ENCODE measurements at places on chromosomes 12 and 14.

DNA sequence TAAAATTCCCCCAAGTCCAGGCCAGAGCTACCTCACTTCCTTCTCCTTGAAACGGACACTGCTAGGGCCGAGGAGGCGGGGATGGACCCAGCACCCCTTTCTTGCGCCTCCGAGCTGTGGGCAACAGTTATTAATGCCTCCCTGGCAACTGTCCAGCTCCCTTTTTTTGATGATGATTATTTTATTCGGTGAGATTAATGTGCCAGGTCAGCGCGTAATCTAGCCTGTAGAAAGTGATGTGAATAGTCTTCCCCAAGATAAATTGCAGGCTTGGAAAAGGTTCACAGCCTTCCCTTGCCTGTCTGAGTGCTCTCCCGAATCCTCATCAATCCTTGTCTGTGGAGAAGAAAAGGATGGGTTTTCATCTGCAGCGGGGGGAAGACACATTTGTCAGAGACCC, 54.3 kb downstream of the RNFT2 start:
- no peak for DNase-seq

DNA sequence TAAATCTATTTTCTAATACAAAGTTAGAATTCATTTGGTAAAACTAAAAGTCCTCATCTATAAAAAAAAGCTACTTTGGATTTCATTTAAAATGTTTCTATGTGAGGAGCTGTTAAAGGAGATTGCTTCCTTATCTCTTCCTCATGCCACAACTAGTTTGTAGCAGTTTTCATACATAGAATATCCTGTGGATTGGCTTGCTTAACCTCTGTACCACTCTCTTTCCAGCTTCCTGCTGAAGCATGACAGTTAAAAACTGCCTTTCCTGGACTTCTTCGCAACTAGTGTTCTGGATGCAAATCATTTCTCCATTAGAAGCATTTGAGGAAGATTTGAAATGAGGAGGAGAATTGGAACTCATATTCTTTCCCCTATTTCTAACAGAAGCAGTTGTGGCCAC, 49.6 kb downstream of the ST8SIA1 start:
- peak; percentile 64 for DNase-seq

- no peak for DNase-seq
Measured at GRCh38 chr12:122200541-122201175, 2.9 kb upstream of the B3GNT4 start.

GRCh38 chr12:96774496-96775256, 132.4 kb upstream of the NEDD1 start:
- DNase-seq = no peak

GRCh38 chr12:89891933-89892332, 183.3 kb upstream of the ATP2B1 start:
- DNase-seq = no peak

GRCh38 chr14:65173973-65174693, 71.8 kb upstream of the MAX start:
- DNase-seq = no peak

GRCh38 chr14:25570483-25570882, 520.5 kb upstream of the STXBP6 start:
- no peak for DNase-seq

- peak; percentile 36 for DNase-seq
Measured at GRCh38 chr12:85588221-85588620, 248.0 kb downstream of the RASSF9 start.

DNA sequence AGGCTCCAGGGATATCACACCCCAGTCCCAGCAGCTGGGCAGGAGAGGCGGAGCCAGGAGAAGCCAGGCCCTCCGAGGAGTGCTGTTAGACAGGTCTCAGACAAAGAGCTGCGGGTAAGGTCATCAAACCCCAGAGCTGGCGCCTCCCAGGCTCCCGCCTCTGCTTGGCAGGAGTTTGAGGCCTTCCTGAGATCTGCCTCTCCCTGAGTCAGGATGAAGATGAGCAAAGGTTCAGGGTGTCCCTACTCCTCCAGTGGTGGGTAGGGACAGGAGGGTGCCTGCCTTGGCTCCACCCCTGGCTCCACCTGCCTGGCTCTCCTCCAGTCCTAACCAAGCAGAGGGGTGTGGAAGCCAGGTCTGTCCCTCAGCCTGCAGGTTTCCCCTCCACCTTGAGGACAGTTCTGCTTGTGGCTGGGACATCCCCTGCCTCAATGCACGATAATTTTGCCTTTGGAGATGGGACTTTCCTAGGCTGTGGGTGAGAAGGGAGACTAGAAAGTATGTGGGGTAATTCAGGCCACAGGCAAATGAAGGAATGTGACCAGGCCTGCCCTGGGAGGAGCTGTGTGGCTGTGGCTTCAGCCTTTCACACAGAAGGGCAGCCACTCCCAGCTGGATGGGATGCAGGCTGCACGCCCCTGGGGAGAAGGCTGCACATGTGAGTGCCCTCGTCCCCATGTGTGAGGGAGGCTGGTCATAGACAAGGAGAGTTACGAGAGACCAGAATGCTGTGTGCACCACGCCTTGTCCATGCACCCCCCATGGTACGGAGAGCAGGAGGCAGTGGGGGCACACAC, 2.2 kb downstream of the PLEKHG6 start:
- DNase-seq = no peak

- no peak for DNase-seq
Measured at GRCh38 chr12:11568155-11568761, 81.2 kb upstream of the ETV6 start.

DNA sequence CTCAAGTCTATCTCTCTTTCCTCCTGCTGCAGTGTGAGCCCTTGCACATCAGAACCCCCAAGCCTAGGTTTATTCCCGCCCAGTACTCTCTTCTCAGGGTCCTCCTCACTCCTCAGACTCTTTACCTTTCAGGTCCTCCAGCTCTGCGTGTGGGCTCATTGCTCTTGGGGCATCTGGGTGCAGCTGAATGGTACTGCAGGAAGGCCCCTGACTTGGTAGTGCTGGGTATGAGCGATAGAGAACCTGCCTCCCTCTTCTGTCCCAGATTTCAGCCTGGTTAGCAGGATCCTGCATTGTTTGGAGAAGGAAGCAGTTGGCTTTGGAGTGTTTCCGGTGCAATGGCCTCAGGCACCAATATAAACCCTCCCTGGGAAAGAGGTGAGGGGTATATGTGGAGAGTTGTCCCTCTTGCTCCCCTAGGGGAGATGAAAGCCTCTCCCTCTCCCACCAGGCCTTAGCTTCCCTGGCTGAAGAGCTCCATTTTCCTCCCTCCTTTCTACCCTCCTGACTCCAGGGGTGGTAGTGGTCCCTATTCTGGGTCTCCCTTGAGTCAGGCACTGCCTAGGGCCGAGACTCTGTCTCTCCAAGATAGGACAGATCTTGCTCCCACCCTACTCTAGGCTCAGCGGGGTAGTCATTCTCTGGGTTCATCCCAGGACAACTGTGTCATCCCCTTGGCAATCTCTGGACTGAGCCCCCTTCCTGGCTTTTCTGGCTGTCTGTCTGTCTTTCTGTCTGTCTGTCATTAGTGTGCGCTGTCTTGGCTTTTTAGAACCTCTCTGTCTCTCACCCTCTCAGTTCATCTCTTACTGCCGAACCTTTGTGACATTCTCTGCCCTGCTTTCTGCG, 3.8 kb downstream of the LRP1 start:
- no peak for DNase-seq

GRCh38 chr14:63394841-63395240, 76.1 kb upstream of the GPHB5 start:
- no peak for DNase-seq

DNA sequence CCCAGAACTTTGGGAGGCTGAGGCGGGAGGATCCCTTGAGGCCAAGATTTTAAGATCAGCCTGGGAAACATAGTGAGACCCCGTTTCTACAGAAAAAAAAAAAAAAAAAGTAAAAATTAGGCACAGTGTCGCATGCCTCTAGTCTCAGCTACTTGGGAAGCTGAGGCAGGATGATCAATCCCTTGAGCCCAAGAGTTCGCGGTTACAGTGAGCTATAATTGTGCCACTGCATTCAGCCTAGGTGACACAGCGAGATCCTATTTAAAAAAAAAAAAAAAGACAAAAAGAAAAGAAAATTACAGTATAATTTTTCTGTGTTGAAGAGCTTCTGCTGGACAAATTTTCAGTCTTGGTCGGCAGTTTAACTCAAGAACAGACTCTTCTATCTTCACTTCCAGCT, 133.9 kb upstream of the FGD4 start:
- no peak for DNase-seq

DNA sequence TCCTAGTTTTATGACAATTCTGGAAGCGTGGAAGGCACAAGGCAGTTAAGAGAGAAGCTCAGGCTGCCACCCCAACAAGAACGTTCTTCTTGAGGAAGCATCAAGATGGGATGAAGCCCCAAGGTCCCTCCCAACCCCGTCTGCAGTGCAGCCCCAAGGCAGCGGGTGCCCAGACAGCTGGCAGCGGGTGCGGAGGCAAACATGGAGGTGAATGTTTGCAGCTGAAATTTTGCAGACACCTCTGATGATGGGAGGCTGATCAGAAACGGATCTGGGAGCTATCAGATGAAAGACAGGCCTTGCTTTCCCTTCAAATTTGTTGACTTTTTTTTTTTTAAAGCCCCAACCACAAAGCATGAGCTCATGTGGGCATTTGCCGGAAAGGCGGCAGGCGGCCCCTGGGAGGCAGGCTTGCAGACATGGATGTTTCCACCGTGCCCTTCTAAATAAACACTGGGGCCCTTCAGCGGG, 230.7 kb upstream of the RTL1 start:
- no peak for DNase-seq

DNA sequence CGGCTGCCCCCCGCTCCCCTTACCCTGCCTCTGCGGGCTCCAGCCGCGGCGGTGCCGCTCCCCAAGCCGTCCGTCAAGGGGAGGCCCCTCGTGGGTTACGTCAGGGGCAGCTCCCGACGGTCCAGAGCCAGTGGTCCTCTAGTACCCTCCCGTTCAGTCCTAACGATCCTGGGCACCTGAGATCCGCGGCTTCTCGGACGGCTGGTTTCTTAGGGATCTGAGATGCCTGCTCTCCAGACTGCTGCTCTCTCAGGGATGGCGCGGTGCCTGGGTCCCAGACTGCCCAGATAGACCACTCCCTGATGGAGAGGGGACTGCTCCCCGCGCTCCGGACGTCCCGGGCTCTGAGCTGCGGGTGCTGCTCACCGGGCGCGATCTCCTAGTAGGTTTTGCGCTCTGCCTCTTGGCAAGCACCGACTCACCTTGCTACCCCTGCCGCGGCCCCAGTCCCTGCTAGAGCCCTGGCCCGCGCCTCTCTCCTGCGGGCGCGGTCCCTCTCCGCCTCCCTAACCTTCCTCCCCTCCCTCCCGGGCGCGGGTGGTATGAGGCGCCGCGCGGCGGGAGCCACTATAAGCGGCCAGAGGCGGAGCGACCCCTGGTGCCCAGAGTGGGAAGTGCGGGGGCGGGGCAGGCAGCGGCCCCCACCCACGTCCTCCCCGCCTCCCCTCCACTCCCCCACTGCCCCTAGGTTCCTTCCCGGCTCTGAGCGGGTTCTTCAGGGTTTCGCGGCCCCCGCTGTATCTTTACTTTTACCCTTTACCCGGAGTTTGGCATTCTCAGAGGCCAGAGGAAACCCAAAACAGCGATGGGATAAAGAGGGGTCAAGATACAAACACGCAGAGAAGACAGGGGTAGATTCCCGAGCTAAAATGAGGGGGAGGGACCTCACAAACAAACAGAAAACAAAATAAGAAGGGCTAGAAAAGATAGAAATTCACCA, at the start of gene C1QL4:
TSS of gene C1QL4 (minus strand) at position 544 of the 940 bp plus-strand sequence. CDS start 711 bp downstream, outside the sequence.
- DNase-seq = peak; percentile 73

- DNase-seq = no peak
Measured at GRCh38 chr14:87131879-87132278, 861.1 kb downstream of the GALC start.

DNA sequence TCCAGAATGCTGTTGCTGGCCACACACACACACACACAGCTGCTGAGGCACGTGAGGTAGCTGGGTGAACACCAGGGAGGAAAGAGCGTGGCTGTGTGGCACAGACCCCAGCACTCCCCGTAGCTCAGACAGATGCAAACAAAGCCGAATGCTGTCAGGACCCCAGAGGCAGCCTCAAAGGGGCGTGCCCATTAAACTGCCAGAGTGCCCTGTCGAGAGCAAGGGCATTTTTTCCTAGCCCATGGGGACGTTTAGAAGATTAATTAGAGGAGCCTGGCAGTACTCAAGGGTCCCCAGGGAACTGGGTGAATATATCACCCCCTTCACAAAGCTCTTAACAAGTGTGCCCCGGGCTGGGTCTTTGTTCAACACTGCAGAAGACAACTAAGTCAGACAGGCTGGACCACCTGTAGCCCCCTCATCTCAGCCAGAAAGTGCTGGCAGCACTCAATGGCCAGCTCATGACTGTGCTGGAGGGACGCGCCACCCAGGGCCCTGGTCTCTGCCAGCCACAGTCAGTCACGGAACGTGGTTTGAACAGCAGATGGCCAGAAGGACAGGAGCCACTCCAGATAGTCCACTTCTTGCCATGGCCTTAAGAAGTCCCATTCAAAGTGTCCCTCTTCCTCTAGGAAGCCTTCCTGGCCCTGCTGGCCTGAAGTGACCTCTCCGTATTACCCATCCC, 37.5 kb downstream of the TTC7B start:
- DNase-seq = no peak

DNA sequence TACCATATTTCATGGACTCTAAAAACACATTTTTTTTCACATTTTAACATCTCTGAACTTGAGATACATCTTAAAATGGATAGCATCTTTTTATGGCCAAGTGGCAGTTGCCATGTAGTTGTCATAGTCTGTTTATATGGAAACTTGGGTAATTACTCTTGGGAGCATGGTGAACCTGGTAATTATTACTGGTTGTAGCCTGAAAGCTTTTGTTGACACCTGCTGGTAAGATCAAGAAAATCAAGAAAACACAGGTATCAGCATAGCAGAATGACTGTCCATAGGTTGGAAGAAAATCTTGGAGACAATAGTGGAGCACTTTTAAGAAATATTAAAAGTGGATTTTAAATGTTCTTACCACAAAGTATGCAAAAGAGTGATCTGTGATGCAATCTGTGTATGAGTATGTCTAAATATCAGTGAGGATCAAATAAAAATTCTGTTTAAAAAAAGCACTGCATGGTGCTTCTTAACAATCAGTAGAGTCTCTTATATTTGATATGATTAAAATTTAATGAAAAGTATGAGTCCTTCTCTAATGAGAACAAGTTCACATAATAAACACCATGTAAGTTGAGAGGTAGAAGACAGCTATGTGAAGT, 44.2 kb downstream of the TTC8 start:
- no peak for DNase-seq

- DNase-seq = peak; percentile 43
Measured at GRCh38 chr14:72420749-72421474, 473.0 kb downstream of the DPF3 start.

GRCh38 chr14:54866588-54866987, 36.0 kb downstream of the GCH1 start:
- DNase-seq = no peak

DNA sequence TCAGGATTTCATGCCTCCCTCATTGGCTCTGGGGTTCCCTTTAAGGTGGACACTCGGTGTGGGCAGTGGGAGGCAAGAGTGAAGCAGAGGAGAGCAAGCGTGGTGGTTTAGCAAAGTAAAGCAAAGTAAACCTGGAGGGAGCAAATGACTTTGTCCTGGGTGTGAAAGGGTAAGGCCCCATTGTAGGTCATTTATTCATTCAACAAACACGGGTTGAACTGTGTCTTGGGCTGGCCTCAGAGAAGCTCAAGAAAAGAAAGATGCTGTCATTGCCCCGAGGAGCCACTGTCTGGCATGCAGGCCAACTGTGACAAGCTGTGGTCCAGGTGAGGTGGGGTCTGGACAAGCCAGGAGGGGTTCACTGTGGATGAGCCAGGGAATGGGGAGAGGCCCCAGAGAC, 68.9 kb upstream of the DLK1 start:
- DNase-seq = no peak

GRCh38 chr12:55822228-55822627, 4.4 kb downstream of the ORMDL2 start:
- DNase-seq = no peak

GRCh38 chr14:96698960-96699539, 98.1 kb upstream of the VRK1 start:
- DNase-seq = no peak

Measured in NCI-H226 (cell line).